Left renal cortex interstitium (tissue), 4 donors: ENCODE measurements at places on chromosomes 3 and 15. TPM values are rescaled to one million over a fixed set of nuclear protein-coding genes. Genes with fewer than 3 reads are reported as not detected.

- DNase-seq: no peak
Measured at GRCh38 chr3:188782613-188783124, 389.1 kb upstream of the TPRG1 start.

DNA sequence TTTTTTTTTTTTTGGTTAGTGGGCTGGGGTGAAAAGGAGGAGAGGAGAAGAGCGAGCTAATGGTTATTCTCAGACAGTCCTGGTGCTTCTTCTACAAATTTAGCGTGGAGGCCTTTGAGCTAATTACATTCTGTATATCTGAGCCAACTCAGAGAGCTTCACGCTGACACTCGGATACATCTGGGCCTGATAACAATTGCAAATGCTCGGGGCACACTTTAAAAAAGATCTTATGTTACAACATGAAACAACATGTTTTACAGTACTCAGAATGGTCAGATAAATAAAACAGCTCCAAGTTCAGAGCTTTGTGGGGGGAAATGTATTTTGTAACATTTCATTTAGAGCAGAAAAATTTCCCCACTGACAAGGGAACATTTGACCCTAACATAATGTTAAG, 966.9 kb upstream of the NR2F2 start:
- DNase-seq: no peak

DNA sequence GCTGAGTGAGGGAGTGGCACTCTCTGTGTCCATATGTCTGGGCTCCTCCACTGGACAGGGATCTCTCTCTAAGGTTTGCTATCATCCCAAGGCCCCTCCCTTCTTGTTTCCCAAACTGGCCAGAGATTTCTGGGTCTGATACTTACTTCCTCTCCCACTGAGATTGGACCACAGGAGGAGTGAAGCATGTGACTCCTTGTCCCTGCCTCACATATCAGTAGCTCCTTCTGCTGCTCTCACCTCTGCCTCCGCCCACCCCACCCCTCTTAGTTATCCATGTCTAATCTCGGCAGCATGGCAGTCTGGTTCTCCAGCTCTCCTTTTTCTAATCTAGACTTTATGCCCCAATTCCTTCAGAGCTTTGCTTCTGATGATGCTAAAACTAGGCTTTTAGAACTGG, 223.1 kb downstream of the RPLP1 start:
- no peak for DNase-seq

Gene DUOXA1
- polyA plus RNA-seq: 0.42 TPM

- no peak for DNase-seq
Measured at GRCh38 chr3:100523050-100523760, 30.8 kb downstream of the TMEM45A start.

Gene LHFPL4
- polyA plus RNA-seq: 0.03 TPM

GRCh38 chr3:116354382-116354781, 90.9 kb downstream of the LSAMP start:
- DNase-seq: no peak
